ENCODE measurements at places on chromosomes 2 and 18.
A peak's percentile ranks its signal among the peaks of the same experiment; 100 is the strongest.

DNA sequence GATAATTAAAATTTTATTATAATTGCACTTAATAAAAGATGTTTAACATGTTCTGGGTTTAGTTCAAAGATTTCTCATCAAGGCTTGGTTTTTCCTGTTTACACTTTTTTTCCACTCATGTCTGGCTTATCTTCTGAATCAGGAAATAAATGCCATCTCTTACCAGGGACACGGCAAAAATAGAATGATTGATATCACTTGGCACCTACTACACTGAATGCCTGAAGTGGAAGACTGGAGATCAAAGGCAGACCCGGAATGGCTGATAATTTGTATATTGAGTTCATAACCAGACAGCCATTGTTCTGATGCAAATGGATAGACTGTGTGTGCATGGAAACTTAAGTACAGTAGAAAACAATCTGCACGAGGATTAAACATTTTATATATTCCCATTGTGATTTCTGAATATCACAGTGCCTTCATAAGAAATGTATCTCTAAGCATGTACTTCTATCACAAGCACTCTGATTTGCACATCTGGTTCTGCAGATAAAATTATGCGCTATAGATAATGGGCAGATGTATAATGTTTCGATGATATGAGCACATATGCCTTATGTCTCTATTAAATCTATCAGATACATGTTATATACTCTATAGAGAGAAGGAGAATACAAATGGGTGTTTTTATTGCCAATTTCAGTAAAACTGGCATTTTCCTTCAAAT is 304.8 kb downstream of the RND3 start:
- no peak for DNase-seq

- DNase-seq, result no peak
These were observed 471.0 kb upstream of the CDH7 start for GRCh38 chr18:65279668-65280305.

DNA sequence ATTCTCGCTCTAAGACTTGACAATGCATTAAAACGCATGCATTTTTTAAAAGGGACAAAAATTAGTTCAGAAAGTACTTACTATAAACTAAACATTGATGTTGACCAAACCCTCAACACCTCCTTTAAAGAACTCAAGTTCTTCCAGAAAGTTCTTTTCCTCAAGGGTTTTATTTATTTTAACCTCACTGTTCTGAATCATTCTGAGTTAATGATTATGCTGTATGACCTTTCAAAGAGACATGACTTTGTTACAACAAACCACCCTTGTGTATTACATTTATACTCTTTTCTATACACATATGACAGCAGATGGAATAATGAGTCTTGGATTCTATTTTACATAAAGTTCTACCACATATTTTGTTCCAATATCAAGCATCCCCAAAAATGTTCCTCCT is 139.8 kb upstream of the CCDC150 start:
- no peak for DNase-seq

DNA sequence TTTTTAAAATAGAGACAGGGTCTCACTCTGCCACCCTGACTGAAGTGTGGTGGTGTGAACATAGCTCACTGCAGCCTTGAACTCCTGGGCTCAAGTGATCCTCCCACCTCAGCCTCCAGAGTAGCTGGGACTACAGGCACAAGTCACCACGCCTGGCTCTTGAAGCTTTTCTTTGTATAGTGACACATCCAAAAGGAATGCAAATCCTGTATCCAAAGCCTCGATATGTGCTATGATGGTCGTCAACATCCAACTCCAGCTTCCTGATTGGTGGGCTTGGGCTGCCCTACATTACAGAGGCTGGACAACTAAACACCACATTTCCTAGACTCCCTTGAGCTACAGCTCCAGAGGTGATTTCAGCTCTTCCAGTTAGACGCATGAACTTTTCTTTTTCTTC is 101.7 kb upstream of the PGAP1 start:
- no peak for DNase-seq

GRCh38 chr2:127081826-127082633 is 24.9 kb downstream of the BIN1 start:
- DNase-seq, result no peak

GRCh38 chr18:57523171-57523956 is 63.1 kb downstream of the FECH start:
- DNase-seq, result no peak

DNA sequence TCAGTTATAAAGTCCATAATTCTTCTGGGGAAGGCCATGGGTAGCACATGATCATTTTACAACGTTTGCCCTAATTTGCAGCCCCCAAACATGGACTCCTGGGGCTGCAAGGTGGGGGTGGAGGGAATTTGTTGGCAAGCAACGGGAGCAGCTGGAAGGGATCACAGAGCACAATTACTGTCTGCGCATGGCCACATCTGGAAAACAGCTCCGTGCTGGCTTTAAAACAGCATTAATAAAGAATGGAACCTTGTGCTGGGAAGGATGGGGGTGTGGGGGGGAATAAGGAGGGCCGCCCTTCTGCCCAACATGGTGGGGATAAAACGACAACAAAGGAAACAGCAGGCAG is 60.9 kb upstream of the SLC14A2 start:
- no peak for DNase-seq

- peak; percentile 61 for DNase-seq
These were observed 537 bp downstream of the AGFG1 start for GRCh38 chr2:227472265-227473121.

DNA sequence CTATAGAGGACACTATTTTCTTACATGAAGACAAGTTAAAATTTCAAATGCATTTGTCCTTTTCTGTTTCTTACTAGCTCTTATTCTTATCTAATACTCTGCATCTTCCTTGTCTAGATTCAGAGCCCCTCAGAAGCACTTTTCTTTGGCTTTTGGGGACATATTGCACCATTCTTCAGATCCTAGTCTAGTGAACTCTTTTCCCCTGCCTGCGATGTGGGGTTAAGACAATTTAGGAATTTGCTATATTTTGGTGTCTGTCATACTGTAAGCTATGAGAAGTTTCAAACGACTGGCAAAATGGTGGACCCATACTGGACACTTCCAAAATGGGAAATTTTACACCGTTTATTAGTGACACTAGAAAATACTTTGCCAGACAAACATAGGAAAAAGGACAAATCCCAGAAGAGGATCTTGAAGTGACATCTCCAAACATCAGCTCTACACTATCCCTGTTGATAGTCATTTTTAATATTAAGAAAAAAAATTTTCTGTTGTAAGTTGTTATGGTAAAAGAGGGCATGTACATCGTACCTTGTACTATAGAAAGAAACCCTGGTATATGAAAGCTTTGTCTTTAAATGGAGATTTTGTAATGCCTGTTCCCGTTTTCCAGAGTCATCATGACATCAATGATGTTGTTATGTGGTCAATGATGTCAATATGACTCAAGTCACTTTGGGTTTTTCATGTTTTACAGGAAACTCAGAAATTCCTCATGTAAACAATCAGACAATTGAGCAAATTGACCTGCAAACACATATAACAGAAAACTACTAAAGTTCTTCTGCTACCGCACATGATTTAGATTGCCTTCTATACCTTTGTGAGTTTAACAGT is 4.4 kb upstream of the KYNU start:
- DNase-seq, result no peak

DNA sequence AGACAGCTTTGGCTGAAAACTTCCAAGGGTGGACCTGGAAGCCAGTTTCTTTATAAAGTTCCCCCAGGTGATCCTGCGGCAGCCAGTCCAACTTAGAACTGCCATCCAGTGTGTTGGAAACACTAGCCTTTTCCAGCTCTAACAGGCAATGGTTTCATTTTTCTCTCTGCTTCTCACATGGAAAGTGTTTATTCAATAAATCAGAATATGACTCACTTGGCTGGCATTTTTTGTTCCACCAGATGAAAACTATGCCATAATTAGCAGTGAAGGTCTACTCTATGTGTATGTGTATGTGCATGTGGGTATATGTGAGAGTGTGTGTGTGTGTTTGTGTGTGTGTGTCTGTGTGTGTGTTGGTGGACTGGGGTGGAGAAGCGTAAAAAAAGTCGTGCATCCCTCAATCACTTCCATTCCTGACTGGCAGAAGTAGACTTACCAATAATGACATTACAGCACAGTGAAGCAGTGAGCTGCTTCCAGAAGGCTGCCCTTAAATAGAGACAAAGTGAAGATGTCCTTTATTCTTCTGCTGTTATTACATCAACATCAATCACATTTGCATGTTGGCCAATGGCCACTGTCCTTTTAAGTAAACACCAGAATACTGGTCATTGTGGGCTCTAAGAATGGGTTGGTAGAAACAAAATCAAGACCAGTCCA is 90.9 kb upstream of the SETBP1 start:
- no peak for DNase-seq

DNA sequence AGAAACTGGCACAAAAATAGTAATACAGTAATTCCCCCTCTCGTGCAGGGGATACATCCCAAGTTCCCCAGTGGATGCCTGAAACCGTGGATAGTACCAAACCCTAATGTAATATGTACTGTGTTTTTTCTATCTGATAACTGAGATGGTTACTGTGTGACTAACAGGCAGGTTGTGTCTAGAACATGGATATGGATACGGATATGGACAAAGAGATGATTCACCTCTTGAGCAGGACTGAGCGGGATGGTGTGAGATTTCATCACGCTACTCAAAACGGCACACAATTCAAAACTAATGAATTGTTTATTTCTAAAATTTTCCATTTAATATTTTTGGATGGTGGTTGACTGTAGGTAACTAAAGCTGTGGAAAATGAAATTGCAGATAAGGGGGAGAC is 3.4 kb downstream of the MBD1 start:
- no peak for DNase-seq

DNA sequence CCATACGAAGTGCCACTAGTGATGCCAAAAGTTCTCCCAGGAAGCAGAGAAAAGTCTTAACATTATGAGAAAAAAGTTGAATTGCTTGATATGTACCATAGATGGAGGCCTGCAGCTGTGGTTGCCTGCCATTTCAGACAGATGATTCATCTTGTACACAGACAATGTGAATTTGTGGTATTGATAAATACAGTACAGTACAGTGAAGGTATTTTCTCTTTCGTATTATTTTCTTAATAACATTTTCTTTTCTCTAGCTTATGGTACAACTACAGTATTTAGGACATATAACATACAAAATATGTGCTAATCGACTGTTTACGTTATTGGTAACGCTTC is 33.6 kb upstream of the VWC2L start:
- no peak for DNase-seq

All from HuH-7 (cell line).